ENCODE measurements at places on chromosomes 2 and 18.

DNA sequence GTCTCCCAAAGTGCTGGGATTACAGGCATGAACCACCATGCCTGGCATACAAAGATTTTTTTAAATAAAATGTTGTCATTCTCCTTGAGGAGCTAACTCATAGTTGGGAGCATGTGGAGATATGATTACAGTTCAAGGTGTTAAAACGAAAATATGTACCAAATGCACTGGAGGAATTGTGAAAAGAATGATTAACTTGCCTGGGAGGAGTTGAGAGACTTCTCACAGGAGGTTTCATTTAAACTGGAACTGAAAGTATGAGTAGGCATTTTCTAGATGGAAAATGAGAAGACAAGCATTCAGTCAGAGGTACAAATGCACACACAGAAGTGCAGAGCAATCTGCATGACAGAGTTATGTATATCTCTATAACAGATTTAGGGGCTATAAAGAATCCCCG, 126.6 kb upstream of the PDE1A start:
- no peaks in the 10 kb centered on the region for H3K27me3 ChIP-seq
- DNase-seq = no peak
- H3K36me3 ChIP-seq = no peaks in the 10 kb centered on the region

- H3K27ac ChIP-seq = no peak overlapping the region
- no peak overlapping the region for H3K4me3 ChIP-seq
- H3K27me3 ChIP-seq = no peaks in the 10 kb centered on the region
- no peaks in the 10 kb centered on the region for H3K36me3 ChIP-seq
- H3K4me1 ChIP-seq = peaks cover 20% of the 10 kb centered on the region
Observed at GRCh38 chr2:172293952-172294351, 133.4 kb upstream of the ITGA6 start.

- H3K4me3 ChIP-seq = no peak overlapping the region
- no peaks in the 10 kb centered on the region for H3K27me3 ChIP-seq
- H3K4me1 ChIP-seq = peaks cover 5% of the 10 kb centered on the region
- H3K27ac ChIP-seq = no peak overlapping the region
- DNase-seq = no peak
Observed at GRCh38 chr18:68314403-68314802, 400.5 kb downstream of the TMX3 start.

- no peaks in the 10 kb centered on the region for H3K4me1 ChIP-seq
- H3K4me3 ChIP-seq = no peak overlapping the region
- H3K36me3 ChIP-seq = no peaks in the 10 kb centered on the region
- H3K27ac ChIP-seq = no peak overlapping the region
Observed at GRCh38 chr18:55432307-55433040, 155.5 kb downstream of the TCF4 start.

DNA sequence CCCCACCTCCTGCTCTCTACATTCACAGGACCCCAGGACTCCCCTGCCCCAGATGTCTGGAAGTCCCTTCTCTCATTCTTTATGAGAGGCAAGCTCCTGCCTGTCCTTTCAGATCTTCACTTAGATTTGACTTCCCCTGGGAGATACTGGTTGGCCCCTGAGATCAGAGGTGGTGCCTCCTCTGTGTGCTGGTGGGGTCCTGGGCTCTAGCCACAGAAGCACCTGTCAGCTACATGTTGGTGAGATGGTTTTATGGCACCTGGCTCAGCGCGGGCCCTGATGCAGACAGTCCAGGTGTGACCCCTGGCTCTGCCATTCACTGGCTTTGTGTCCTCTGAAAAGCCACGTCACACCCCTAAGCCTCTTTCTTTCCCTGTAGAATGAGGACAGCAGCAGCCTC, 369.6 kb upstream of the ID2 start:
- no peak overlapping the region for H3K27ac ChIP-seq
- no peak overlapping the region for H3K4me3 ChIP-seq
- H3K4me1 ChIP-seq = peaks cover 7% of the 10 kb centered on the region
- H3K27me3 ChIP-seq = no peaks in the 10 kb centered on the region
- DNase-seq = no peak
